Kidney epithelial cell (primary cell): ENCODE measurements at places on chromosomes 11 and 22. TPM values are rescaled to one million over a fixed set of nuclear protein-coding genes. Genes with fewer than 3 reads are reported as not detected.

- no peak for DNase-seq
Measured at GRCh38 chr11:44993971-44994704, 43.5 kb upstream of the TP53I11 start.

The SOX10 gene
- not detected in 2 replicates for total RNA-seq

The BTBD10 gene
- total RNA-seq: 60.7 and 70.7 TPM in 2 replicates

The MMP8 gene
- not detected in 2 replicates for total RNA-seq

The CEND1 gene
- 0.25 TPM in 1 of 2 replicates, not detected in the other for total RNA-seq

- DNase-seq: no peak
Measured at GRCh38 chr22:43534916-43535315, 123.1 kb downstream of the MPPED1 start.

The CARD10 gene
- total RNA-seq: 64.0 and 71.3 TPM in 2 replicates

- no peak for DNase-seq
Measured at GRCh38 chr22:23533771-23534191, 46.3 kb downstream of the IGLL1 start.

The ZNF214 gene
- total RNA-seq: 2.5 and 4.0 TPM in 2 replicates

The MAP6 gene
- 3.3 and 5.7 TPM in 2 replicates for total RNA-seq

DNA sequence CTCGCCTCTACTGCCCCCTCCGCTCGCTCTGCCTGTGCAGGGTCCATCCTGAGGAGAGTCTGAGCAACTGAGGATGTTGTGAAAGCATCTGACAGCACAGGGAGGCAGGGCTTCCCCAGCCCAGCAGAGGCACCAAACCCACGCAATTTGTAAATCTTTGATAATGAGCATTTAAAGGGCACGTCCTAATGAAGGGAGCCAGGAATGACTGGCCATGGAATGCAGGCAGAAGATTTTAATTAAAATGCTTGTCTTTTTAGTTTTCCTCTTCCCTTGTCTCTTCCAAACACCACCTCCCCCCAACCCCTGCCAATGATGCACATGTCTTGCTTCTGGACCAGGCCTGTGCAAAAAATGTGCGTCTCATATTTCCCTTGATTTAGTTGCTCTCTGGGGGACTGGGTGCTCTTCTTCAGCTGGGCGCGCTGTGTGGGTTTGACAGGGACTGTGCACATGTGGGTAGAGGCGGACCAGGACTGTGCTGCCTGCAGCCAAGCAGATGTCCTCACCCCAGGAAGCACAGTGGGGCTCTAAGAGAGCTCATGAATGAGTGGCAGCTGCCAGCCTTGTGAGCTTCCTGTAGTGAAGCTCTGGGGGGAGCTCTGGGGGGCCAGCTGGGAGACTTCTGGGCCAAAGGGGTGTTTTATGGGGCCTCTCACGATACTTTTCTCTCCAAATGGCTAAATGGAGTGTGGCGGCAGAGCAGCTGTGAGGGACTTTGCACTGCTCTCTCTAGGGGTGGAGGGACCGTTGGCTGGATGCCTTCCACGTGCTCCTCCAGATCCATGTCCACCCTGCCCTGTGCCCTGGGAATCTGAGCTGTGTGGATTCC, 273.5 kb downstream of the ST3GAL4 start:
- no peak for DNase-seq

DNA sequence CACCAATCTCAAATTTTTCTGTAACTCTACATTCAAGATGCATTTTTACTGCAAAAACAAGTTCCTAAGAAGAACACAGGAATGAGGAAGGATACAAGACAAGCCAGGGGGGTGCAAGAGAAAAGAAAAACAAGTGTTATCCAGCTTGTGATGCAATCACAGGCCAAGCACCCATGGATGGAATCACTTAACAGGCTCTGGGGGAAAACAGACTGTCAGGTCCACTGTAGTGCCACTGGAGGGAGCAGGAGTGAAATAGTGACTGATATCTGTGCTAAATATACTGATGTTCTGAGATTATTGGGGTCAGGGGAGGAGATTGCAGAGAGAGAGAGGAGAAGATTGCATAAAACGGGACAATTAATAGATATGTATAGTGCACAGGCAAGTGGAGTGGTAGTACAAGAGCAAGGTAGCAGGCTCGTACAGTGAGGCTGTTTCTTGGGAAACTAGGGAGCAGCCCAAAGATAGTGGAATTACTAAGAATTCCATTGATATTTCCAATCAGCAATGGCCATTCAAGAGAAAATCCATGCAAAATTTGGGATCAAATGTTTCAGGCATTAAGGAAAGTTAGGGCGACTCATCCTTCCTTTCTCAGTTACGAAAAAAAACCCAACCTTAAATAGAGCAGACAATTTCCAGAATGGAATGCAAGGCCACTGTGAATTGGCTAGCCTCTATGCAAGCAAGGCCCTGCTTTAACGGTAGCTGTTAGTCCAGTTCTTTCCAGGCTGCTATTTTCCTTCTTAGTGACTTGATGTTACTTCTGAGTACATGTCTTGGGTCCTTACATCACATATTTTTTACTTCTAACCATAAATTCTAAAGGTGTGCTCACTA, 52.2 kb upstream of the CEP126 start:
- no peak for DNase-seq

DNA sequence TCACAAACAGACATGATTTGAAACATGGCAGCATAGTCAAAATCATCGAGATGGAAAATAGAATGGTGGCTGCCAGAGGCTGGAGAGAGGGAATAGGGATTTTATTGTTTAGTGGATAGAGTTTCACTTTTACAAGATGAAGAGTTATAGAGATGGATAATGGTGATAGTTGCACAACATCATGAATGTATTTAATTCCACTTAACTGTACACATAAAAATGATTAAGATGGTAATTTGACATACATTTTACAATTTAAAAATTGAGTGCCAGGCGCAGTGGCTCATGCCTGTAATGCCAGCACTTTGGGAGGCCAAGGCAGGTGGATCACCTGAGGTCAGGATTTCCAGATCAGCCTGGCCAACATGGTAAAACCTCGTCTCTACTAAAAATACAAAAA, 21.2 kb downstream of the TTC28 start:
- DNase-seq: no peak

DNA sequence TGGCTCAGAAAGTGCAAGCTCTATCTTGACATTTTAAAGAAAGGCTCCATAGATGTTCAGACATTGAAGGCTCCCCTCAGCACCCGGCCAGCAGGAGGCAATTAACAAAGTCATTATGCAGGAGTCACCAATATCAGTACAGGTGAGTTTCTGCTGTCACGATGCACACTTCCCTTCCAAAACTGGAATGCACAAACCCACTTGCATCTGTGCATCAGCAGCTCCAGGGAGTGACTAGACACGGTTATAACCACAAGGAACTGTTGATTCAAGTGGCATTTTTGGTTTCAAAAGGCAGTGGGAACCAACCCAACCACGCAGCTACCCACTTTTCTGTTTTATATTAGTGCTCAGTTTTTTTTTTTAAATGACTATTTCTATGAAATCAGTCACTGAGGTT, 293.9 kb upstream of the NARS2 start:
- DNase-seq: no peak

- DNase-seq: no peak
Measured at GRCh38 chr22:43811777-43812148, 342 bp downstream of the EFCAB6 start.

DNA sequence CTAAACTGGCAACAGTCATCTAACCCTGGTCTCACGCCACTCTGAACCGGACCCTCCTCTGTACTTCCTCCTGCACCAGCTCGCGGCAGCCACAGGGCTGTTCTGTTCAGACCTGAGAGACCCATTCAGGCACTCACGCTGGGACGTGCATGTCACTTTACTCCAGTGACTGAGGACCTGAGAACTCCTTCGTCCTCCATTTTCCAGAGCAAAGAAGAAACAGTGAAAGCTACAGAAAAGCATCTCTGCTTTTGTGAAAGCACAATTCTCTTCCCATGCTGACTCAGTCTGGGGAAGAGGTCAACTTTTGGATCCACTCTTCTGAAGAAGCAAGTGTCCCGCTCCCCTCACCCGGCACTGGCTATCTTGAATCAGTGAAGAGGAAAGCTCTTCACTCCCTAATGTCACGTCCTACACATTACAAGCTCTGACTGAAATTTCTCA, 24.5 kb downstream of the PISD start:
- no peak for DNase-seq

- no peak for DNase-seq
Measured at GRCh38 chr22:29470159-29470855, 9.7 kb upstream of the NEFH start.

GRCh38 chr11:107819361-107820014, 39.1 kb downstream of the SLC35F2 start:
- DNase-seq: no peak

The TECTA gene
- total RNA-seq: 0.67 and 0.75 TPM in 2 replicates

GRCh38 chr22:45188779-45189178, 25.1 kb downstream of the NUP50 start:
- DNase-seq: no peak

DNA sequence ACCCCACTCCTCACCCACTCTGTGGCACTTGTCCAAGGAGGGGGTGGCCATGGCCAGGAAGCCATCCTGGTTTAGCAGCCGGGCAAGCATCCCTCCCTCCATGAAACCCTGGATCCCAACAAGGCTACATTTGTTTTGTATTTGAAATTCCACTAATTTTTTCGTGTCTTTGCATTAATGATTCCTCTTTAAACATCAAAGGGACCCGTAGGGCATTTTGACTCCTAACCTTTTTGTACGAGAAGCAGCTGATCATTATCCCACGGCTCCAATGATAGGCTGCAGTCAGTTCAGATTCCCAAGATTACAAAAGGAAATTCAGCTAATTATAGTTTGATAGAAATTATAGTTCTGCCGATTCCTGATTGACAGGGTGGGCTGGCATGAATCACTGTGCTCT, 10.7 kb downstream of the MYEOV start:
- DNase-seq: no peak
